Smooth muscle cell of trachea (primary cell): ENCODE measurements at places on chromosomes 4 and X. TPM values are rescaled to one million over a fixed set of nuclear protein-coding genes. Genes with fewer than 3 reads are reported as not detected.

The NKX6-1 gene
- 14.9 and 18.6 TPM in 2 replicates for total RNA-seq

The MAGEB10 gene
- 0.17 TPM in 1 of 2 replicates, not detected in the other for total RNA-seq

The CITED1 gene
- 0.15 TPM in 1 of 2 replicates, not detected in the other for total RNA-seq

The DGKK gene
- not detected in 2 replicates for total RNA-seq

The RAB9B gene
- total RNA-seq, result 0.66 and 0.73 TPM in 2 replicates

The HAND2 gene
- total RNA-seq, result 0.58 and 0.66 TPM in 2 replicates

The SYN1 gene
- 0.29 and 0.33 TPM in 2 replicates for total RNA-seq

The MTNR1A gene
- total RNA-seq, result not detected in 2 replicates

The NUDT10 gene
- 3.6 and 5.2 TPM in 2 replicates for total RNA-seq

The STAP1 gene
- total RNA-seq, result not detected in 2 replicates

The FAM236A gene
- not detected in 2 replicates for total RNA-seq

The NDNF gene
- total RNA-seq, result 0.50 and 1.6 TPM in 2 replicates

The FRMD7 gene
- total RNA-seq, result under 0.01 TPM in 1 of 2 replicates, not detected in the other

The SLC34A2 gene
- total RNA-seq, result not detected in 2 replicates

The HMX1 gene
- not detected in 2 replicates for total RNA-seq

The CXCL9 gene
- not detected in 2 replicates for total RNA-seq

The GPRASP3 gene
- 7.4 and 8.7 TPM in 2 replicates for total RNA-seq

The CTAG1A gene
- total RNA-seq, result not detected in 2 replicates

The MAGEB17 gene
- total RNA-seq, result not detected in 2 replicates

The XKRX gene
- total RNA-seq, result 0.15 and 0.17 TPM in 2 replicates

The CCKAR gene
- total RNA-seq, result 19.4 and 25.2 TPM in 2 replicates

The PRSS12 gene
- 93.1 and 158 TPM in 2 replicates for total RNA-seq

The LRCH2 gene
- total RNA-seq, result 6.9 and 11.9 TPM in 2 replicates

The MSANTD1 gene
- total RNA-seq, result 0.44 and 0.83 TPM in 2 replicates

The DUSP9 gene
- total RNA-seq, result under 0.01 TPM in 1 of 2 replicates, not detected in the other

The CAPN6 gene
- total RNA-seq, result 0.15 TPM in 1 of 2 replicates, not detected in the other

The CD38 gene
- total RNA-seq, result 0.33 TPM in 1 of 2 replicates, not detected in the other

The PDZD4 gene
- total RNA-seq, result 0.15 and 0.33 TPM in 2 replicates

The UGT2B17 gene
- total RNA-seq, result not detected in 2 replicates

The GPC3 gene
- total RNA-seq, result 1.6 and 3.5 TPM in 2 replicates

The TFDP3 gene
- not detected in 2 replicates for total RNA-seq

The PCYT1B gene
- total RNA-seq, result 0.15 and 0.17 TPM in 2 replicates

The TMSB15C gene
- 2.5 and 3.8 TPM in 2 replicates for total RNA-seq

The PF4V1 gene
- total RNA-seq, result 0.58 and 0.66 TPM in 2 replicates

The GPC4 gene
- 0.33 and 0.87 TPM in 2 replicates for total RNA-seq

The COL4A6 gene
- total RNA-seq, result 0.83 and 1.5 TPM in 2 replicates

The CYBB gene
- total RNA-seq, result under 0.01 TPM in 1 of 2 replicates, not detected in the other

The C4orf54 gene
- total RNA-seq, result under 0.01 TPM in 1 of 2 replicates, not detected in the other

The TMPRSS11B gene
- total RNA-seq, result not detected in 2 replicates

The TIMM17B gene
- 28.4 and 28.5 TPM in 2 replicates for total RNA-seq

The GRIA2 gene
- not detected in 2 replicates for total RNA-seq

The TLR10 gene
- 0.15 TPM in 1 of 2 replicates, not detected in the other for total RNA-seq

The MAOA gene
- total RNA-seq, result 15.0 and 16.7 TPM in 2 replicates

The ESX1 gene
- total RNA-seq, result not detected in 2 replicates

The CSAG1 gene
- total RNA-seq, result not detected in 2 replicates

The LDB2 gene
- 105 and 177 TPM in 2 replicates for total RNA-seq

The GPR50 gene
- not detected in 2 replicates for total RNA-seq

The ADH7 gene
- 0.83 and 2.0 TPM in 2 replicates for total RNA-seq
